Left cardiac atrium (tissue), 4 donors: ENCODE measurements at places on chromosomes 16 and 17. TPM values are rescaled to one million over a fixed set of nuclear protein-coding genes. Genes with fewer than 3 reads are reported as not detected.

- no peak for DNase-seq
Measured at GRCh38 chr17:80792373-80792781, 199.3 kb upstream of the CHMP6 start.

DNA sequence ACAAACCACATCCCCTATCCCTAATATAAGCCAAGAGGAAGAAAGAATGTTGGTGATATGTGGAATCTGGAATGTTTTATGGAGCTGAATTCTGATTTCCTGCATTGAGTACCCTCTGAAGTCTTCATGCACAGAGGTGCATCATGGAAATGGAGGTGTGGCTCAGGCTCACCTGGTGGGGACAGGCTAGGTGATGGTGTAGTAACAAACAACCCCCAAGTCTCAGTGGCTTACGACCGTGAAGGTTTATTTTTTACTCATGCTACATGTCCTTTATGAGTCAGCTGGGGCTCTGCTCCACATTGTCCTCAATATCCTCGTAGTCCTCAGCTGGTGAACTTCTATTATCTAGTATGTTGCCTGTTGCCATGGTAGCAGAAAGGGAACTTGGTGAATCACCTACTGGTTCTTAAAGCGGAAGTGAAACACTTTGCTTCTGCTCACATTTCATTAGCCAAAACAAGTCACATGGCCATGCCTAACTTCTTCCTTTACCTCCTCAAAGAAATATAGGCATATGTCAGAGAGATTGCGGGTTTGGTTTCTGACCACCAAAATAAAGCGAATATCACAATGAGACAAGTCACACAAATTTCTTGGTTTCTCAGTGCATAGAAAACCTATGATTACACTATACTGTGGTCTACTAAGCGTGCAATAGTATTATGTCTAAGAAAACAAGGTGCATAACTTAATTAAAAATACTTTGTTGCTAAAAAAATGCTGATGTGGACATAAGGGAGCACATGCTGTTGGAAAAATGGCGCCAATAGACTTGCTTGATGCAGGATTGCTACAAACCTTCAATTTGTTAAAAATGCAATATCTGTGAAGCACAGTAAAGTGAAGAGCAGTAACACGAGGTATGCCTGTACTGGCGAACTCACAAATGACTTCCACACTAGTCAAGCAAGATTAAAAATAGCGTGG, at the start of gene PMFBP1:
PMFBP1 (minus strand) TSS at position 51 of the 930 bp plus-strand sequence. CDS start 947 bp downstream, outside the sequence.
- peak; percentile 26 for DNase-seq

- peak; percentile 66 for DNase-seq
Measured at GRCh38 chr17:4901648-4902344, 1.1 kb downstream of the CHRNE start.

The C16orf54 gene
- total RNA-seq = 1.3 TPM

The KRT12 gene
- not detected for total RNA-seq

The AXIN1 gene
- 12.3 TPM for total RNA-seq

GRCh38 chr16:58509256-58510096, 5.8 kb upstream of the SETD6 start:
- DNase-seq = peak; percentile 9

DNA sequence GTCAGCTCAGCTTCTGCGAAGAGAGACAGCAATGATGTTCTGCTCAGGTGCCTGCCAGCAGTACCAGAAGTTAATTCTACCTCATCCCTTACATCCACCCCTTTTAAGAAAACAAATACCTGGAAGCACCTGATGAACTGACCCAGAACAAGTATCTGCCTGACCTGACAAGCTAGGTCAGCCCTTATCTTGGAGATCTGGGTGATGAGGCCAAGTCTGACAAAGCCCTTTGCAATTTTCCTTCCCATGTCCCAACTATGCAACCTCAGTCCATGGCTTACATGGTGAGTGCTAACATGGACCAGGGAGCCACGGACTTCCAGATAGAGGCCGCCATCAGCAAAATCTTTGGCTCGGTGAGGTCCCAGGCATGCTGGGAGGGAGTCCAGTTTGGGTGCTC, 3.6 kb downstream of the ACADVL start:
- no peak for DNase-seq

- DNase-seq = no peak
Measured at GRCh38 chr16:5634666-5635180, 537.1 kb upstream of the EEF2KMT start.

DNA sequence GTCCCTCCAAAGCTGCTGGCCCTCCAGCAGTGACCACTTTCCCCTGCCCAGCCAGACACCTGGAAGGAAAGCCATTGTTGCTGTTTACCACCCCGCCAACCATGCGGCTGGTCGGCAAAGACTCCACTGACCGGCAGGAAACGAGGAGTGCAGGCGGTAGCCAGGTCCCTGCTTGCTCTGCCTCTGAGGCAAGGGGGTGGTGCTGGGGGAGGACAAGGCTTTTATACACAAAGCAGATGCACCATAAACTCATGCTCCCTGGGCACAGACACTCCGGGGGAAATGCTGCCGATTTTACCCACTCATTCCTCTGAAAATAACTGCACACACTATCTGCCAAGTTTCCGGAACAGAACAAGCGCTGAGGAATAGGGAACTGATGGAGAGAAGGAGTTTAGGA, 62.8 kb upstream of the GRIN2A start:
- no peak for DNase-seq

- no peak for DNase-seq
Measured at GRCh38 chr16:86359571-86359970, 150.8 kb upstream of the FOXF1 start.

The BAHCC1 gene
- 9.9 TPM for total RNA-seq

GRCh38 chr17:56815711-56816110, 18.0 kb downstream of the C17orf67 start:
- DNase-seq = no peak

The NPIPA5 gene
- 9.5 TPM for total RNA-seq

DNA sequence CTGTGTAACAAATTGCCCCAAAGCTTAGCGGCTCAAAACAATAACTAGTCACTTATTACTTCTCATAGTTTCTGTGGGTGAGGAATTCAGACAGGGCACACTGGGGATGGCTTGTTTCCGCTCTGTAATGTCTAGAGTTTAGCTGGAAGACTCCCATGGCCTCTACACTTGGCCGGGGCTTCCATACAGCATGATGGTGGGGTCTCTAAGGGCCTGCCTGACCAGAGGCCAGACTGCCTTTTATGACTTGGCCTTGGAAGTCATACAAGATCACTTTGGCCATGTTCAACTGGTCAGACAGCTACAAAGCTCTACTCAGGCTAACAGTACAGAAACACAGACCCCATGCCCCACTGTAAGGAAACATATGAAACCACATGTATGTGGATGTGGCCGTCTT, 8.2 kb downstream of the GLP2R start:
- DNase-seq = no peak

GRCh38 chr17:78925234-78925633, at the start of gene TIMP2:
TIMP2 (minus strand) TSS chr17:78925387; CDS start chr17:78925088, 299 bp downstream.
- peak; percentile 92 for DNase-seq

- peak; percentile 39 for DNase-seq
Measured at GRCh38 chr16:81553814-81554675, 109.4 kb downstream of the CMIP start.

DNA sequence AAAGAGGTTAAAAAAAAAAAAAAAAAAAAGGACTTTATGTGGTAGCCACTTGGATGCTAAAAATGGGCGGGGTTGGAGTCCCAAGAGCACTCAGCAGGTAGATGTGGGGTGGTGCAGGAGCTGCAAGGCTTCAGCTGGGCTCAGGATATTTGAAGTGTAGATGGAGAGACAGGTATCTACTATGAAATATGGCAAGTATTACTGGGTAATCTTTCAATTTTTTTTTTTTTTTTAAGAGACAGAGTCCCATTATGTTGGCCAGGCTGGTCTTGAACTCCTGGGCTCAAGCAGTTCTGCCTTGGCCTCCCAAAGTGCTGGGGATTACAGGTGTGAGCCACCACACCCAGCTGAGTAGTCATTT, 7.6 kb downstream of the TUFM start:
- no peak for DNase-seq

DNA sequence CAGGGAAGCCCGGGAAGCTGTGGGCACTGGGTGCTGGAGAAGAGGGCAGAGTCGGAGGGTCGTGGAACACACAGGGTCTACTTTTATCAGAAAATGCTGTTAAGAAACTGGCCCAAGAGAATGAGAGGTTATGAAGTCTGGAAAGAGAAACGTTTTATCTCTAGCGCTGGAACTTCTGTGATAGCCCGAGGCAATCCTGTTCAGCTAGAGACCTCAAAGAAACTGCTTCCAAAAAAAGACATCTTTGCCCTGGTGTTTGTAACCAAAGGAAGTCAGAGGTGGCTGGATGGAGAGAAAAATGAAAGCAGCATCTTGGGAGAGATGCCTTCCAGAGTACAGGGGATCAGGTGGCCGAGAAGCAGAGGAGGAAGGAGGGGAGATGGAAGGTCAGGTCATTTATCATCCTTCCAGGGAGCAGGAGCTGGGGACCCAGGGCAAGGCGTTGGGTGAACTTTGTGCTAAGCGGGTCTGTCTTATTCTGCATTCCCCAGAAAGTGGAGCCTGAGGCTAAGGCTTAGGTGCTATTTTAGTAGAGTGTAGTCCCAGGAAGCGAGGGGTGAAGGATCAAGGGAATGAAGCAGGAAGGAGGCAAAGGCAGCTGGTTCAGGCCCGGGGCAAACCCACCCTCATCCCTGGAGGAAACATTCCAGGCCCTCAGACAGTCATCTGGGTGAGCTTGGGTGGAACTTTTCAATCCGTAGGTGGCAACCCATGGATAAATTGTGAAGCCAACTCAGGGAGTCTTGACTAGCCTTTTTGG, 66.5 kb downstream of the MGAT5B start:
- DNase-seq = no peak

DNA sequence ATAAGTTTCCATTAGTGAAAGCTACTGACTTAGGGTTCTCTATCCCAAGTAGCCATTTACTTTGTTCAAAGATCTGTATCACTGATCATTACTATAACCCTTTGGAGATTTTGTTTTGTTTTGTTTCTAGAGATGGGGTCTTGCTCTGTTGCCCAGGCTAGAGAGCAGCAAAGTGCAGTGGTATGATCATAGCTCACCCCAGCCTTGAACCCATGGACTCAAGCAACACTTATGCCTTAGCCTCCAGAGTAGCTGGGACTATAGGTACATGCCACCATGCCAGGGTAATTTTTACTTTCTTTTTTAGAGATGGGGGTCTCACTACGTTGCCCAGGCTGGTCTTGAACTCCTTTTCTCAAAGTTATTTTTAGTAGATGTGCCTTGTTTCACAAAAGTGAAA, 154.7 kb downstream of the KCNJ2 start:
- DNase-seq = no peak

GRCh38 chr17:76252040-76252954, 12.0 kb upstream of the RNF157 start:
- peak; percentile 60 for DNase-seq

DNA sequence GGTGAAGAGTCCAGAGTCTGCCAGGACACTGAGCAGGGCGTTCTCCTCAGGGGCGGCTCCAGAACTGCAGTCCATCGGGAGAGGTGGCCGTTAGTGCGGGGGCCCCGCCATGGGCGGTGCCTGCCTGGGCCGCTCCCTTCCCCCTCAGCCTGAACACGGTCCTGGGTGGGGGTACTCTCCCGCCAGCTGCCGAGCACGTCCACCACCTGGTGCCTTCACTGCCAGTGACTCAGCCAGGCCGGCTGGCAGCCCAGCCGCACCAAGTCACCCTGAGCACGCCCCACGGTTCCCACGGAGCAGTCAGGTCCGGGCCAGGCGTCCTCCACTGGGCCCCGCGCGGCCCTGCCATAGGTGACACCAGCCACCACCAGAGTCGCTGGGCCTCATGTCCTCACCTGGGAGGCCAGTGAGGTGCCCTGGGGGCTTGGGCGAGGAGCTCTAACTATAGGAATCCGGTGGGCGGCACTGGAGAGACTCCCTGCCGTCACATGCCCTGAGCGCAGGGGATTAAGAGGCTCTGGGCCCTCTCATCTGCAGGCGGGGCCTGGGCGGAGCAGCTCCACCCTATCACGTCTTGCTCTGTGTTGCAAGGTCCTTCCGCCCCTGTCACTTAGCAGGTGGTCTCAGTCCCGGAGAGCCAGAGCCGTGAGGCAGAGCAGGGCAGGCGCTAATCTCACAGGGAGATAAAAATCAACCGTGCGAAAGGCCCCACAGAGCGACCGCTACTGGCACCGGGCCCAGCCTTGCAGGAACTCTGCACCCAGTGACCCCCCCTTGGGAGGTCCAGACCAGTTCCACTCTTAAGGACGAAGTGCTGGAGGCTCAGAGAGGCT, 14.3 kb downstream of the PIEZO1 start:
- no peak for DNase-seq

The ZP2 gene
- not detected for total RNA-seq

DNA sequence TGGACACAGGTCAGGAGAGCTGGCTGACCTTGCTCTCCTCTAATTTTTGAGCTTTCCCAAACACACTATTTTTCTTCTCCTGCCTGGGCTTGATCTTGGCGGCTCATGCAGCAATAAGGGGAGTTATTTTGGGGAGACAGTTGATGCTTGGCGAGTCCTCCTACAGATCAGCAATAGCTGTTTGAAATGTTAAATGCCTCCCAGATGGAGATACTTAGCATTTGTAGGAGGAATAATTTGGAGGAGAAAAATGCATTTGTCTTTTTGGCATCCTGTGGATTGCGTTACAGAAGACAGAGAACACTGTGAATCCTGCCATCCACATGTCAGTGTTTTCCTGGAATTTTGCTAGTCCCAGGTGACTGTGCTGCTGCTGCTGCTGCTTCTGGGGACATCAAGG, 328.0 kb upstream of the XYLT1 start:
- DNase-seq = no peak

GRCh38 chr16:48393485-48394354, 8.5 kb upstream of the SIAH1 start:
- DNase-seq = no peak

GRCh38 chr17:70172923-70173322, 3.6 kb downstream of the KCNJ2 start:
- no peak for DNase-seq

DNA sequence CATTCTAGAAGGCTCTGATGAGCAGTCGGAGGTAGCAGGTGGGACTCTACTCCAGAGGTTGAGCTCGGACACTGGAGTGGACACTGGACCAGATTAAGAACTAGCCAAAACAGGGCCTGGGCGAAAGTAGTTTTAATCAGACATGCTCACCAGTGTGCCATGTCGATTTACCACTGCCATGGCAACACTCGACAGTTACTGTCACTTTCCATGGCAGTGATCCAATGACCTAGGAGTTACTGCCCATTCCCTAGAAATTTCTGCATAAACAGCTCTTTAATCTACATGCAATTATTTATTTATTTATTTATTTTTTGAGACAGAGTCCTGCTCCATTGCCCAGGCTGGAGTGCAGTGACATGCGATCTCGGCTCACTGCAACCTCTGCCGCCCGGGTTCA, 7.2 kb upstream of the METTL9 start:
- DNase-seq = no peak

DNA sequence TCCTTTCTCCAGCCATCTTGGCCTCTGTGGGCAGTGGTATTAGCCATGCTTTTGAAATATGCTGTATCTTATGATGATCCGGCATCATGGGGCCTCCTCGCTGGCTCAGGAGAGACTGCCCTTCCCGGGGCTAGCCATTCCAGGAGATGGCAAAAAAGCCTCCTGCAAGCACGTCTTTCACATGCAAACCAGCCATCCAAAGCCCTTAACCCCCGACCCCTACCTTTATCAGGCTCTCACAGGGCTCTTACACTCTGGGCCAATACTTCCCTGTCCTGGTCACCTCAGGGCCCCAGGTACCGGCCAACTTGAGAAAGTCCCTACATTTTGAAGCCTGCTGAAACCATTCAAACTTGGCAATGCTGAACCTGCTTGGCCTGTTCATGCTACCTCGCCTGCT, 36.4 kb downstream of the MYH13 start:
- no peak for DNase-seq

The GP1BA gene
- total RNA-seq = 0.15 TPM
